Aortic smooth muscle cell (primary cell): ENCODE measurements at places on chromosomes 5 and 9. TPM values are rescaled to one million over a fixed set of nuclear protein-coding genes. Genes with fewer than 3 reads are reported as not detected.

The C9 gene
- total RNA-seq, result 0.25 TPM in 1 of 2 replicates, not detected in the other

The NMUR2 gene
- total RNA-seq, result not detected in 2 replicates

The SLC4A9 gene
- total RNA-seq, result not detected in 2 replicates

The RNF180 gene
- total RNA-seq, result 6.1 and 8.2 TPM in 2 replicates

The CATSPER3 gene
- 0.13 and 0.25 TPM in 2 replicates for total RNA-seq

The DDX4 gene
- total RNA-seq, result not detected in 2 replicates

The MCTP1 gene
- total RNA-seq, result 2.1 and 4.4 TPM in 2 replicates

The TAF11L10 gene
- not detected in 2 replicates for total RNA-seq

The DNAH5 gene
- 0.06 and 0.13 TPM in 2 replicates for total RNA-seq

The GARIN3 gene
- total RNA-seq, result not detected in 2 replicates

The CDH18 gene
- 0.12 TPM in 1 of 2 replicates, not detected in the other for total RNA-seq

The ZFP2 gene
- 0.25 and 0.92 TPM in 2 replicates for total RNA-seq

The F2RL2 gene
- total RNA-seq, result 1.7 and 4.2 TPM in 2 replicates

The CCDC152 gene
- total RNA-seq, result 3.0 and 3.8 TPM in 2 replicates

The GFI1B gene
- 0.19 TPM in 1 of 2 replicates, not detected in the other for total RNA-seq

The ROR2 gene
- total RNA-seq, result 0.13 and 0.62 TPM in 2 replicates

The AK8 gene
- 0.40 and 0.56 TPM in 2 replicates for total RNA-seq

The TLX3 gene
- not detected in 2 replicates for total RNA-seq

The AIF1L gene
- total RNA-seq, result 0.75 and 0.92 TPM in 2 replicates

The SUSD3 gene
- total RNA-seq, result 0.26 TPM in 1 of 2 replicates, not detected in the other

The BRINP1 gene
- total RNA-seq, result 0.56 and 1.3 TPM in 2 replicates

The LCN10 gene
- not detected in 2 replicates for total RNA-seq

The SNAPC4 gene
- 4.9 and 6.5 TPM in 2 replicates for total RNA-seq

The ISCA1 gene
- 23.3 and 25.8 TPM in 2 replicates for total RNA-seq

The CDX1 gene
- 0.12 and 0.13 TPM in 2 replicates for total RNA-seq

The TOR4A gene
- 35.2 and 35.7 TPM in 2 replicates for total RNA-seq

The NOP16 gene
- total RNA-seq, result 8.1 and 17.3 TPM in 2 replicates

The EIF4E1B gene
- not detected in 2 replicates for total RNA-seq

The SEMA6A gene
- 0.12 and 0.40 TPM in 2 replicates for total RNA-seq

The IFNA21 gene
- not detected in 2 replicates for total RNA-seq

The SPINK5 gene
- total RNA-seq, result 0.13 TPM in 1 of 2 replicates, not detected in the other

The LCN2 gene
- not detected in 2 replicates for total RNA-seq

The CD72 gene
- total RNA-seq, result 1.1 TPM in 2 replicates

The IL9 gene
- total RNA-seq, result not detected in 2 replicates

The PDE8B gene
- total RNA-seq, result 0.06 and 0.13 TPM in 2 replicates

The PHYKPL gene
- total RNA-seq, result 25.4 and 27.4 TPM in 2 replicates

The ZNF618 gene
- 11.6 and 14.4 TPM in 2 replicates for total RNA-seq

The WDR38 gene
- not detected in 2 replicates for total RNA-seq

The ORM2 gene
- total RNA-seq, result not detected in 2 replicates

The CAMK2A gene
- under 0.01 and 0.12 TPM in 2 replicates for total RNA-seq

The NPR3 gene
- 24.3 and 39.2 TPM in 2 replicates for total RNA-seq

The TTC39B gene
- total RNA-seq, result 21.4 and 33.0 TPM in 2 replicates

The POU5F2 gene
- 0.53 and 0.99 TPM in 2 replicates for total RNA-seq

The FANCG gene
- 14.1 and 19.2 TPM in 2 replicates for total RNA-seq

The SPINK1 gene
- not detected in 2 replicates for total RNA-seq

The LCN15 gene
- total RNA-seq, result not detected in 2 replicates

The PARP8 gene
- 17.3 and 23.4 TPM in 2 replicates for total RNA-seq

The ADRA1B gene
- total RNA-seq, result under 0.01 and 0.25 TPM in 2 replicates
